CD4-positive, alpha-beta memory T cell (primary cell): ENCODE measurements at places on chromosomes 5 and 9.
A peak's percentile ranks its signal among the peaks of the same experiment; 100 is the strongest.

GRCh38 chr5:82278711-82279370 is 687 bp upstream of the RPS23 start:
- DNase-seq = no peak

DNA sequence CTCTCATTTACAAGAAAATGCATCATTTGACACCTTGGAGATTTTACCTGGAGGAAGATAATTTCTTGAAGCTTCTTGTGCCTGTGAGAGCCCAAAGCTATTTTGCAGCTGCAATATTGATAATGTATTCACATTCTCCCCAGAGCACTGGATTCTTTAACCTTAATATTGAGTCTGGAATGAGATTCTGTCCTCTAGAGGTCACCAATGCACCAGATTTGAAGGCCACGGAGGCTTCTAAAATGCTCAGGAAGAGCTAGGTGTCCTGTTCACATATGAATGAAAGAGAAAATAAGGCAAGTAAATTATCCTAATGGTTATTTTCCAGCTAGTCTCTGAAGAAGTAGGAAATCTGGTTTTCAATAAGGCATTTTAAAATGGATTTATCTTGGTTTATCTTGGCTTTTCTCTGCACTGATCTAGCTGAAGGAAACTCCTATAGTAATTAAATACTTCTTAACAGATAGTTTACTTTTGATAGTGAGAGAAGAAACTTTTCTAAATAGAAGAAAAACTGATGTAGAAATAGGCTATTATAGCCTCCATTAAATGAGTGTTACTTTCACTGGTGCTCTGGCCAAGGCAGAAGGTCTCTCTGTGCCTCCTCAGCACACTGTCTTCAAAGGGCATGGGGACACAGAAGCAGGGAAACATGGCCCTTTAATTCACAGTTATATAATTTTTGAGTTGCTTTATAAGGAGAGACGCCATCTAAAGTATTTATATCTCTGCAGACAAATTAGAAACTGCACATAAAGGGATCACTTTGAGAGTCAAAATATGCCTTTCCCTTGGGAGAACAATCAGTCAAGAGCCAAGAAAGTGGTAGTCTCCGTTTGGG is 297.0 kb upstream of the ACTBL2 start:
- DNase-seq = peak; percentile 17

DNA sequence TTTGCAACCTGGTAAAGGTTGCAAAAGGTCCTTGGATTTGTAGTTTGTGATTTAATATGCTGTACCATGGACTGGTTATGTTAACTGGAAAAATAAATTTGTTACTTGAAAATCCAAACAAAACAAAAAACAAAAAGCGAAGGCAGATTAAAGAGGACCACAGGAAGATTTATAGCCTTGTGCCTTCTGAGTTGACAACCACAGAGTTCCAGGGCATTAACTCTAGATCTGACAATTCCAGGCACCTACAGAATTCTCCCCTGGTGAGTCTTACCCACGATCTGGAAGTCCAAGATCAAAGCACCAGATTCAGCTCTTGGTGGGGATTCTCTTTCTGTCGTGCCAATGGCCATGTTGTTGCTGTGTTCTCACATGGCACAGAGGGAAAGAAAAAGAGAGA is 107.9 kb upstream of the SELENOP start:
- DNase-seq = no peak

DNA sequence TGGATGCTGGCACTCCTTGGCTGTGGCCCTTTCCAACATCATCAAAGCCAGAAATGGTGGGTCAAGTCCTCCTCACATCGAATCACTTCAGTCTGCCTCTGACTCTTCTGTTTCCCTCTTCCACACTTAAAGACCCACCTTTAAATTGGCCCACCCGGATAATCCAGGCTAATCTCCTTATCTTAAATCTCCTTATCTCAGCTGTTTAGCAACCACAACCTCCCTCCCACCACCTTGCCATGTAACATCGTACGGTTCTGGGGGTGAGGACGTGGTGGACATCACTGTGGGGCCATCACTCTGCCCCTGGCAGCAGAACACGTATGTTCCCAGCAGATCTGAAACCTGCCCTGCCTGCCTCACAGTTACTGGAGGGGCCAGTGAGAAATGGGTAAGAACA is 11.5 kb downstream of the IGFBPL1 start:
- no peak for DNase-seq

GRCh38 chr9:134950386-134951210 is 32.9 kb upstream of the FCN1 start:
- DNase-seq = no peak

GRCh38 chr9:110752766-110753165 is 84.2 kb downstream of the MUSK start:
- DNase-seq = no peak

DNA sequence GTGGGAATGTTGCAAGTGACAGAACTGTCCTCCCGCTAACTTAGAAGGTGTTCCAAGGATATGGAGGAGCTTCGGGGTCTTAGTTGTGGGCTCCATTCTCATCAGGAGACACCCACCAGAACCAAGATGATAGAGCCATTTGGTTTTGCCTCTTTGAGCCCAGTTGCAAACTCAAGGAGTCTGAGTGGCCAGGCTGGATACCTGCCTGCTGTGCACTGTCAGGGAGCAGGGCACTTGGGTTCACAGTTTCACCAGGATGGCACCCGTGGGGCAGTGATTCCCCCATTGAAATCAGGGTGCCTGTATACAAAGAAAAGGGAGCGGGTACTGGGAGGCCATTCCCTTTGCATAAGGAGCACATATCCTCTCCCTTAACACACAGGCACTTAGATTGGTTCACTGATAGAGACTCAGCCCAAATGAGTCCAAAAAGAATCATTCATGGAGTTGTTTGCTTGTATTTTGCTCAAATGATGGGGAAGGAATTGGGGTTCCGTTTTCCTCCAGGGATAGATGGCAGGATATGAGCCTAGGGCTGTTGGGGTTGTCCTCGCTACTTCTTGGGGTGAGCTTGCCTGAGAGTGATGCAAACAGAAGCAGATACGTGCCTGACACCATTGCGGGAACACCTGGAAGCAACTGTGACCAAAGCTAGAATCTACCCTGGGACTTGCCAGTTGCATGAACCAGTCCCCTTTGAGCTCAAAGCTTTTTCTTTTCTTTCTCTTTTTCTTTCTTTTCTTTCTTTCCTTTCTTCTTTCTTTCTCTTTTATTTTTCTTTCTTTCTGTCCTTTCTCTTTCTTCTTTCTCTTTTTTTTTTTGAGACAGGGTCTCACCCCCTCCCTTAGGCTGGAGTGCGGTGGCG is 1.3 kb upstream of the PRR7 start:
- peak; percentile 79 for DNase-seq

- no peak for DNase-seq
Measured at GRCh38 chr5:179912951-179913350, 5.3 kb upstream of the TBC1D9B start.

GRCh38 chr5:139131465-139131864 is 66.7 kb downstream of the SIL1 start:
- no peak for DNase-seq
